Nucleus accumbens (tissue), 56 donors: ENCODE measurements at places on chromosomes 13 and 19.

DNA sequence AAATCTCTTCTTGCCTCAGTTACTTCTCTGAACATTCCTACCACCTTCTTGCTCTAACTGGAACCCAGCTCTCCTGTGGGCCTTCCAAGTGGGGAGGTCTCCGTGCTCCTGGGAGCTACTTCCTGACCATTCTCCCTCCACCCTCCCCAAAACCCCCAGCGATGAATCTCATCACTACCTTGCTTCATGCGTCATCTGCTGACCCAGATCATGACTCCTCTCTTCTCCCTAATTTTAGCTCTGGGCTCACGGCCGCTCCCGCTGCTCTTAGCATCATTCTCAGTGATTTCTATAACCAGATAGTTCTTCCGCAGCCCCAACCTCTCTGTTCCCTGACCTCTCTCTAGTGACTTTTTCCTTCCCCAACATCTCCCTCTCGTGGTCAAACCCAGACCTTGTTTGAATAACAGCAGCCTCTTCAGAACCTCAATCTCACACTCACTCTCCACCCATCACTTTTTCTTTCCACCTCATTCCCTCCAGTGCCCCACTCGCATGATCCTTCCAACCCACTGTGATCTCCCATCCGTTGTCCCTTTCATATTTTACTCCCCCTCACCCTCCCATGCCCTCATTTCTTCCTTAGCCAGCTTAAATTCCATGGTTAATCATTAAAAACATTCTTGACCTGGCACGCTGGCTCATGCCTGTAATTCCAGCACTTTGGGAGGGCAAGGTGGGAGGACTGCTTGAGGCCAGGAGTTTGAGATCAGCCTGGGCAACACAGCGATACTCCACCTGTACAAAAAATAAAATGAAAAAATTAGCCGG, 21.8 kb downstream of the MRPS12 start:
- no peak for DNase-seq

DNA sequence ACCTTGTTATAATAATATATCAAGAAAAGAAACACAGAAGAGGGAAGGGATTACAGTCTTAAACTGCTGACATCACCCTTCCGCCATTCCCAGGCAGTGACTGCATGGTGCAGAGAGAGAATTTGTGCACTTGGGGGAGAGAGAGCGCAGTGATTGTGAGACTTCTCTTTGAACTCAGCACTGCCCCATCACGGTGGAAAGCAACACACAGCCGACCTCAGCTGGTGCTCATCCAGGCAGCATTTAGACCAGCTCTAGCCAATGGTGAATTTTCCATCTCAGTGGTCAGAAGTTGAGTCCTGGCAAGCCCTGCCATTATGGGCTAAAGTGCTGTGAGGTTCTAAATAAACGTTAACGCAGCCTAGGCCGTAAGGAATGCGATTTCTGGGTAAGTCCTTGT, 1681.5 kb downstream of the EFNB2 start:
- DNase-seq: no peak

- DNase-seq: no peak
Measured at GRCh38 chr13:112735791-112736190, 46.0 kb downstream of the ATP11A start.

DNA sequence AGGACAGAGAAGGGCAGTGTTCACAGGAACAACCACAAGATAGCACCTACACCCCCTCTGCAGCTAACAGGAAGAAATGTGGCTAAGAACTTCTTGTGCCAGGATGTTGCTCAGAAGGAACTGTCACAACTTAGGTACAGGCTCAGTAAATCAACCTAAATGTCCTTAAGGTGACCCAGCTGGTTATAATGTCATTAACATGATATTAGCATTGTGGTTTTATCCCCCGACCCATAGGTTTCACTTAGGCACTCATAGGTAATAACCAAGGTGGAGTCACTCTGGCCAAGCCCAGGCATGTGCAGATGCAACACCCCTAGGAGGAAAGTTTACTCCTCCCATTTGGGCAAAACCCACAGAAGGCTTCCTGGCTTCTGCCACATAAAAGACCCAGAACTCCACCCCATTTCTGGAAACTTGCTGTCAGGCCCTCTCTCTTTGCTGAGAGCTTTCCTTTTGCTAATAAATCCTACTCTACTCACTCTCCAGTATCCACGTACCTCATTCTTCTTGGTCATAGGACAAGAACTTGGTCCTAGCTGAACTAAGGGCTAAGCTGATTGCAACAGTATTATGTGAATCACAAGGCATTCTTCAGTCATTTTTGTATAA, 951.3 kb downstream of the SLITRK5 start:
- DNase-seq: no peak

DNA sequence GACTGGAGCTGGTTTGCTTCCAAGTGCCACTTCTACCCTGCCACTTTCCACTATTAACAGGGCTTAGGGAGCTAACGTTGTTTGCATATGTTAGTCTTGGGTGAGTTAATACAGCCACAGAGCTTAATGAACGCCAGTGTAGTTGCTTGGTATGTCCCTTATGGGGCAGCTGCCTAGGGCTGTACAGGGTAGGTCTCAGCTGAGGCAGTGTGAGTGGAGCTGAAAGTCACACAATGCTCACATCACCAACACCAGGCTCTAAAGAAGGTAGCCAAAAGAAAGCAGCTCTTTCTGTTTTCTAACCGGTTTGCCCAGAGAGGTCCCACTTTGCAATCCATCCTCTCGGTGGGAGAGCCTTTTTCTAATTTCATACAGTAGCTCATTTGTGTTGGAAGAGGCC, 186.2 kb downstream of the RGCC start:
- no peak for DNase-seq

DNA sequence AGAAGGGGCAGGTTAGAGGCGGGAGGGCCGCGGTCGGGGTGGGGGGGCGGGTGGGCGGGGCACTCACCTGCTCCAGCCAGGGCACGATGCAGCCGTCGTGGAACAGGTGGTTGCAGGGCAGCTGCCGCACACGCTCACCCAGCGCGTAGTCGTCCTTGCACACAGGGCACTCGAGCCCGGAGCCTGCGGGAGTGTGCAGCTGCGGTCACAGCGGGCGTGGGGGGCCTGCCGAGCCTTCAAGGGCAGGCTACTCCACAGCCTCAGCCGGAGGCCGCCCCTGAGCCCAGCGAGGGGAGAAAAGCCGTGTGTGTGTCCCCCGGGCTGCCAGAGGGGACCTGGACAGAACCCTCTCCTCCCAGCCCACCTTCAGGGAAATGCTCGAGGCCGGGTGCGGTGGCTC, 8.6 kb downstream of the FGF22 start:
- DNase-seq: no peak

DNA sequence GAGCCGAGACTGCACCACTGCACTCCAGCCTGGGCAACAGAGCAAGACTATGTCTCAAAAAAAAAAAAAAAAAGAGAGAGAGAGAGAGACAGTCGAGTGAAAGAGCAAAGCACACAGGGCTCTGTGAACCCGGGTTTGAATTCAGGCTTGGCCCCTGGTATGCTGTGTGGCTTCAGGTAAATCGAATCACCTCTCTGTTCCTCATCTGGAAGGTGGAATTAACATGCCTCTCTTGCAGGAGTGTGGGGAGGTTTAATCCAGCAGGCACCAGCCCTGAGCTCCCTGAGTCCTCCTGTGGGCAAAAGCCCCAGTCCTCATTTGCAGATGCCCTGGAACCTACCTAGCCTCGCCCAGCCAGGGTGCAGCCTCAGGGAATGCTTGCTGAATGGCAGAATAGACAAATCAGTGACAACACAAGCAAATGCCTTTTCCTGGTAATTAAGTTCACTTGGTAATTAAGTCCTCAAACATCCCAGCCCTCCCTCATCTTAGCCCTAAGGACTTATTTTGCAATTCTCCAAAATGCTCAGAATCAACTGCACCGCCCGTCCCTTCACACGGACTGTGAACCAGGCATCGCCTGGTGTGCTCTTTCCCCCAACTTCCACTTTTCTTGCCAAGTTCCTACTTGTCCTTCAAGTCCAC, 4.6 kb upstream of the ZNRF4 start:
- DNase-seq: no peak

- DNase-seq: no peak
Measured at GRCh38 chr19:30082168-30082567, 140.1 kb downstream of the URI1 start.

GRCh38 chr19:35789195-35789977, 14.0 kb downstream of the ARHGAP33 start:
- no peak for DNase-seq

GRCh38 chr13:94390881-94391280, 88.6 kb downstream of the DCT start:
- DNase-seq: no peak

DNA sequence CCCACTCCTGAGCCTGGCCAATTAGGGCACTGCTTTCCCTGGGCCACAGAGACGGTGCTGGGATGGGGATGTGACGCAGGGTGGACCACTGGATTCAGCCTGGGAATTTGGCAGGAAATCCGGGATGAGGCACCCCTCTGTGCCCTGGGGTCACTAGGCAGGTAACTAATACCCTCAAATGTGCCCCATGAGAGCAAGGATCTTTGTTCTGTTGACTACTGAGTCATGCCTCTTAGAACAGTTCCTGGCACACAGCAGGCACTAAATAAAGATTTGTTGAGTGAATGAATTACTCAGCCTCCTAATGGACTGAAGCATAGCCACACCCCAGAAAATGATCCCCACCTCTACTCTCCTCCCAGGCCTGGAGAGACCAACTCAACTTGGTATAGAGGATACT, 15.9 kb downstream of the OPA3 start:
- DNase-seq: no peak

DNA sequence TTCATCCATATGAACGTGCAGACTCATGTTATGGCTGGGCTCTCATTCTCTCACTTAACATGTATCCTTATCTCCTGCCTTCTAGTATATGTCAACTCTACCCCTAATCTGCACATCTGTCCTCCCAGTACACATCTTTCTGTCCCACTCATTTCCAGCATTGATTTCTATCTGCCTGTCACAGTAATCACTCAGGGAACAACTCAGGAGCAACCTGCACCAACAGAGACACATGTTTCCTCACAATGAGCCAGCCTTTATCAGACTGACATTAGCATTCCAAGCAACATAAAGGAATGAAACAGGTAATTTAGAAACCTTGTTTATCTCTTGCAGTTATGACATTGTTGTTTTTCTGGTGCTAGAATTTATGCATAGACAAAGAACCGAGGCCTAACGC, 17.6 kb upstream of the SLC7A1 start:
- DNase-seq: no peak

GRCh38 chr19:28264556-28264955, 948.4 kb downstream of the UQCRFS1 start:
- no peak for DNase-seq

GRCh38 chr19:34732612-34733211, 1.3 kb upstream of the ZNF181 start:
- DNase-seq: no peak

DNA sequence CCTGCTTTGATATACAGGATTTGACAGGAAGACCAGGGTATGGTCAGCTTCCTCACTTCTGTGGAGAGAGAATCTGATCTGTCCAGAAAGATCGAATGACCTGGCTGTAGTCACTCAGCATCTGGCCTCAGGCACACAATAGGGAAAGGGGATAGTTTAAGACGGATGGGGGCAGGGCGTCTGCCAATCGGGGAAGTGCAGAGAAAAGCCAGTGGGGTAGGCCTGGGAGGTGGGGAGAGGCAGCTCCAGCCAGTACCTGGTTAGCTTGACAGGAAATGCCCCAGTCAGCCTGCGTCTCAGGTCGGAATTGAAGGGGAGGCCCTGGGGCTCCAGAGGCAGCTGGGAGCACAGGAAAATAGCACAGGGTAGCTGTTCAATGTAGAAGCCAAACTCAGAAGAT, 12.4 kb downstream of the ZNF444 start:
- no peak for DNase-seq

- no peak for DNase-seq
Measured at GRCh38 chr19:44702551-44703176, 3.7 kb downstream of the CEACAM16 start.

DNA sequence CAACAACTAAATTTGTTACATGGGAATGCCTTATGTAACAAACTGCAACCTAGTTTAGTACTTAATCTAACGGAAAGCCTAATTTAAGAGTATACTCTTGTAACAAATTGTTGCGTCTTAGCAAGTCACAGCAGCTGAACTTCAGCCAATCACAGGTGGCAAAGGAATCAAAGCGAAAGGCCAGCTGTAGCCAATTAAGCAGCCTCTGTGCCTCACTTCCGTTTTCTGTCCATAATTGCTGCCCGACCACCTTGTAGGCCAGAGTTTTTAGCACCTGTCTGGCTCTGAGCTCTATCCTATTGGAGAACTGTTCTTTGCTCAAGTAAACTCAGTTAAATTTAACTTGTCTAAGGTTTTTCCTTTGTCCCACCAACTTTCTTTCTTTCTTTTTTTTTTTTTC, 18.1 kb upstream of the HSPH1 start:
- no peak for DNase-seq

- no peak for DNase-seq
Measured at GRCh38 chr13:114321256-114321655, 7.0 kb downstream of the CHAMP1 start.

DNA sequence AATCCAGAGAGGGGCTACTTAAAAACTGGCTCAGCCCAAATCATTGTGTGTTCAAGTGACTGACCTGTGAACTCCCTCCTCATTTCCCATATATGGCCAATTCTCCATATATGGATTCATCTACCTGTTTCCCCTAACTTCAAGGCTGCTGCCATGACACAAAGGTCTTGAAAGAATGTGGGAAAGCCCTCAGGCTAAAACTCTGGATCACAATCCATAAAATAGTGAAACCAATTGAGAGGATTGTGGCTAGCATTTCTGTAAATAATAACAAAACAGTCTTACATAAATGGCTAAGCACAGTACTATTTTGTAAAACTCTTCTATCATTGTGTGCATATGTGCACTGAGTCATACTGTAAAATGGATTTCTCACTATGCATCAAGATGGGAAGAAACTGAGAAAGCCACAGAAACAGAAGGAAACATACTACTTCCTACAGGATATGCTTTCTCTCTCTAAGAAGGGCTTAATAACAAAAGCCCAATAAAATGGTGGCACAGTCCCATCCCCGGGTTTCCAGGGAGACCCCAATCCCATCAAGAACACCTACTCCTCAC, 80.5 kb downstream of the FOXO1 start:
- no peak for DNase-seq
